ENCODE measurements at places on chromosomes 2 and 18. TPM values are rescaled to one million over a fixed set of nuclear protein-coding genes. Genes with fewer than 3 reads are reported as not detected.

Gene ALPP
- not detected for total RNA-seq

- DNase-seq: no peak
These were observed 46.4 kb downstream of the LPIN2 start for GRCh38 chr18:2966560-2966959.

Gene NPHP1
- 1.9 TPM for total RNA-seq

Gene PDE1A
- total RNA-seq: not detected
